ENCODE measurements at places on chromosomes 7 and 10.

DNA sequence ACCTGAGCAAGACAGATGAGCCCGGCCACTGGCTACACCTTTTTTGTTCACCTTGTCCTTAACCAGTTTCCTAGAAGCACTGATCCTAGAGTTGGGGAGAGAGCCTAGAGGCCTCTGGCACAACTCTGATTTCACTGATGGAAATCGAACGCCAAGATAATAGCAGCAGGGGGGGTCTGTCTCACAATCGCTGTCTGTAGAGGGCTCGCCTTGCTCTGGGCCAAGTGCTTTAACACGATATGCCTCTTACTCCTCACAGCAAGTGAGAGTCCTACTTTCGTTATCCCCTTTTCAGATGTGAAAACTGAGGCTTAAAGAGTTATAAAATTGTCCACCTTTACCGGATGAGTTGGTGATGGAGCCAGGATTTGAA lies 472 bp downstream of the RASSF4 start:
- no peak for DNase-seq

- DNase-seq = no peak
These were observed 362.6 kb downstream of the PAXIP1 start for GRCh38 chr7:154640266-154640865.

GRCh38 chr7:104106108-104106905 lies 101.5 kb downstream of the ORC5 start:
- DNase-seq = no peak

DNA sequence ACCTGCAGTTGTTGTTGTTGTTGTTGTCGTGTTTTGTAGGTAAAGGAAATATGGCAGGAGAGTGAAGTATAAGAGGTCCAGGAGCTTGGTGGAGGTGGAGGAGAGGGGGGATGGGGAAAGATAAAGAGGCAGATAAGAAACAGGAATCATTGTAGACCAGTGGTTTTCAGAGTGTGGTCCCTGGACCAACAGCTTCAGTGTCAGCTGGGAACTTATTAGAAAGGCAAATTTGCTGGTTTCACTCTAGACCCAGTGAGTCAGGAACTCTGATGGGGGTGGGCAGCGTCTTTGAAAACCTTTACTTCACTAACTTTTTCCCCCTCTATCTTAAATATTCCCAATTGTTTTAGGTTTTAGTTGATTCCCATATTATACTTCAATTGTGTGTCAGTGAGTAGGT lies 241.5 kb downstream of the AUTS2 start:
- DNase-seq = no peak

- DNase-seq = no peak
These were observed 14.4 kb upstream of the PANK1 start for GRCh38 chr10:89659143-89660131.

- peak; percentile 77 for DNase-seq
These were observed 5.2 kb downstream of the NMT2 start for GRCh38 chr10:15163253-15163828.

GRCh38 chr10:77204171-77204570 lies 433.4 kb downstream of the KCNMA1 start:
- no peak for DNase-seq

DNA sequence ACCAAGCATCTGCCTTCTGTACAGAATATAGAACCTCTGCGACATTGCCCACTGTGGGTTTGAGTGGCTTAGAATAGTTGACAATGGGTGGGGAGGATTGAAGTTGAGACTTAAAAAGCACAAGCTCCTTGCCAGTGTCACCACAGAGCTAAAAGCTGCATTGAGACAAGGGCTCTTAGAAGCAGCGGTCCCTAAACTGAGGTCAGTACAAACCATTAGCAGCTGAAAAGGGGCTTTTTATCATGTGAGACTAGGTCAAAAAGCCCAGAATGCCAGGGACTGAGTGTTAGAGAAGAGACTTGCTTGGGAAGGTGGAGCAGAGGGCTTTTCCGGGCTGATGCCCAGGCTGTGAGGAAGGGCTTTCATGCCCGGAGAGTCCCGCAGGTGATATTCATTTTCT lies 91.3 kb downstream of the POU6F2 start:
- no peak for DNase-seq

DNA sequence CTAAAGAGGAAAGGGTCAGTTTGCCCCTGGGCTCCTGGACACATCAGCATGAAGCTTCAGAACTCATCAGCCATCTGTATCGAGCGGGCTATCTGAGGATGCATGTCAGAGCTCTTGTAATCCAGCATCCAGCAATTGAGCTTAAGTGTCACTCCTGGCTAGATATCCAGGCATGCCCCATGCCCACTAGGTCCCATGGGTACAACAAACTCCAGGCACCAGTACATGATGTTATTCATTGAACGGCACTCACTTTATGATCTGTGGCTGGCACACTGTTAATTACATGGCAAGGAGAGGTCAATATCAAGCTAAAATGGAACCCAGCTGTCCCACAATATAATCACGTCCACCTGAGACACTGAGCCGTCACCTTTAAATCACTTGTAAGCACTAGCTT lies 274.2 kb downstream of the ELMO1 start:
- no peak for DNase-seq

DNA sequence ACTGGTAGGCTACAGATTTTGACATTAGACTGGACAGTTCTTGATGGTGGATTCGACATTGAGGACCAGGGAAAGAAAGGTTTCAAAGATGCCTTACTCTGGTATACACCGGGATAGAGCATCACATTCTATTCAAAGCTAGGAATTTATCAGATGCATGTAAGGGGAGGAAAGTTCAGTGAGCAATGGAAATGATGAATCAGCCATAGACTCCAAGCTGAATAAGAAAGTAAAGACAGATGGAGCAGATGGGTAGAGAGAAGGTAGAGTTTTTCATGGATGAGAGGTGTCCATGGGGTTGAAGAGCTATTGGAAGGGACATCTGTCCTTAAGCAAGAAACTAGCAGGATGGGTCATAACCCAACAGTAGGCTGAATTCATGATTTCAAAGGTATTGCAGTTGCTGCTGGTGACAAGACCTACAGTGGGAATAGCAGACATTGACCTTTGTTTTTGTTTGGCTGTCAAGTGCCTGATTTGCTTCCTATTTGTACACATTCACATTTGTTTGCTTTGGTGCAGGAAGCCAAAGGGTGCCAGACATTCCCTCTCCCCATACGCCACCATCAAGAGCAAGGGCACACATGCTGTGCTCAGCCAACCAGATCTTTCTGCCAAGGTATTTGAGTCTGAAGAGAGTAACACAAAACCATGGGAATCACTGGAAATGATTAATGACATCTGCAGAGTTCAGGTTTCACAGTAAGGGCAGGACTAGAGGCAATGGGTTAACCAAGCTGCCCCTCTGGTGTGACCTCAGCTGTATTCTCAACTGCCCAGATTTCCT lies 8.6 kb upstream of the CACUL1 start:
- DNase-seq = no peak

- peak; percentile 22 for DNase-seq
These were observed 193.8 kb upstream of the CCDC6 start for GRCh38 chr10:60099998-60100747.

DNA sequence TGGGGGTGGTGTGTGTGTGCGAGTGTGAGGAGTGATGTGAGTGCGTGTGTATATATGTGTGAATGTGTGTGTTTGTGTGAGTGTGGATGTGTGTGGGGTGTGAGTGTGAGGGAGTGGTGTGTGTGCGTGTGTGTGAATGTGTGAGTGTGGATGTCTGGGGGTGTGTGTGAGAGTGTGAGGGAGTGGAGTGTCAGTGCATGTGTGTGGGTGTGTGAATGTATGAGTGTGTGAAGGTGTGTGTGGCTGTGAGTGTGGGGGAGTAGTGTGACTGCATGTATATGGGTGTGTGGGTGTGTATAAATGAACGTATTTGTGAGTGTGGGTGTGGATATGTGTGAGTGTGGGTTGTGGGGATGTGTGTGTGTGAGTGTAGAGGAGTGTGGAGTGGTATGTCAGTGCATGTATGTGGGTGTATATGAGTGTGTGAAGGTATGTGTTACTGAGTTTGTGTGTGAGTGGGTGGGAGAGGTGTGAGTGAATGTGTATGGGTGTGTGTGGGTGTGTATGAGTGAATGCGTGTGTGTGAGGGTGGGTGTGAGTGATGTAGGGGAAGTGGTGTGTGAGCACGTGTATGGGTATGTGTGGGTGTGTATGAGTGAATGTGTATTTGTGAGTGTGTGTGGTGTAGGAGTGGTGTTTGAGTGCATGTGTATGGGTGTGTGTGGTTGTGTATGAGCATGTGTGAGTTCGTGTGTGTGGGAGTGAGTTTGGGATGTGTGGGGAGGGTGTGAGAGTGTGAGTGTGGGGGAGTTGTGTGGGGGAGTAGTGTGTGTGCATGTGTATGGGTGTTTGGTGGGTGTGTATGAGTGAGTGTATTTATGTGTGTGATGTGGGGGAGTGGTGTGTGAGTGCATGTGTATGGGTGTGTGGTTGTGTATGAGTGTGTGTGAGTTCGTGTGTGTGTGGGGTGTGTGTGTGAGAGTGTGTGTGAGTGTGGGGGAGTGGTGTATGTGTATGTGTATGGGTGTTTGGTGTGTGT lies 28.5 kb upstream of the NUB1 start:
- no peak for DNase-seq

GRCh38 chr10:27558612-27559020 lies 54.5 kb downstream of the RAB18 start:
- DNase-seq = peak; percentile 59

GRCh38 chr10:132714096-132714985 lies 71.6 kb downstream of the NKX6-2 start:
- no peak for DNase-seq

GRCh38 chr7:13276977-13277376 lies 589.5 kb downstream of the ARL4A start:
- no peak for DNase-seq

GRCh38 chr7:70701477-70701876 lies 430.5 kb upstream of the GALNT17 start:
- no peak for DNase-seq

DNA sequence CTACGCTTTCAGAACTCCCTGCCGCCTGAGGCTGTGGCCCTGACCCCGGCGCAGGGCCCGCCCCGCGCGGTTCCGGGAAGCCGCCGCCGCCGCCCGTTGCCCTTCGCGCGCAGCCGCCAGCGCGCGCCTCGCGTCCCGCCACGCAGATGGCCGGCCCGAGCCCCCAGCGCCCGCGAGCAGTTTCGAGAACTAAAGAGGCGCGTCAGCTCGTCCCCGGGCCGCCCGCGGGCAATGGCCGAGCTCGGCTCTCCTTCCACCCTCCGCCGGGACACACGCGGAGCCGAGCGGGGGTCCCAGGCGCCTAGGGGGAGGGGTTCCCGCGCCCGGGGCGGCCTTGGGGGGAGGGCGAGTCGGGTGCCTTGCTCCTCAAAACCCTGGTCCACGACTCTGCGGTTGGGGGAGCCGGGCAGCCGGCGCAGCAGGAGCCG lies 1.8 kb downstream of the HNRNPF start:
- peak; percentile 70 for DNase-seq

GRCh38 chr7:24869572-24869971 lies 110.4 kb downstream of the OSBPL3 start:
- DNase-seq = no peak

- no peak for DNase-seq
These were observed 41.0 kb downstream of the CARD11 start for GRCh38 chr7:3002631-3003030.

- no peak for DNase-seq
These were observed 143.7 kb upstream of the NRP1 start for GRCh38 chr10:33478089-33478674.

- no peak for DNase-seq
These were observed 58.3 kb downstream of the SGMS1 start for GRCh38 chr10:50565301-50566083.

DNA sequence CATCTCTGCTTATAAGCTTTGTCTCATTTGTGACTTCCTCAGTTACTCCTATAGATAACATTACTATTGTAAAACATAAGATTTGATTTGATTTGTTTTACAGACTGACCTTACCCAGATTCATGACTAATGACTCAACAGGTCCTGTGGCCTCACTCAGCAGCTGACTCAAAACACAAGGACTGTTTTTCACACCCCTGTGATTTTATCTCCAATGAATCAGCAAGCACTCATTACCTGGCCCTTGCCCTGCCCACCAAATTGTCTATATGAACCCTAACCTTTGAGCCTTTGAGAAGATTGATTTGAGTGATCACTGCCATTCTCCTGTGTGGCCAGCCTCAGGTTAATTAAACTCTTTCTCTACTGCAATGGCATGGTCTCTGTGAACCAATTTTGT lies 1064.6 kb upstream of the LRRTM3 start:
- DNase-seq = no peak

- DNase-seq = peak; percentile 81
These were observed 669 bp upstream of the AP5Z1 start for GRCh38 chr7:4774658-4775249.

GRCh38 chr10:23325132-23325531 lies 19.5 kb downstream of the C10orf67 start:
- DNase-seq = peak; percentile 56

All from inflammatory macrophage treated with lipopolysaccharide for 4 hours (primary cell).